ENCODE measurements at places on chromosomes 11 and 22. TPM values are rescaled to one million over a fixed set of nuclear protein-coding genes. Genes with fewer than 3 reads are reported as not detected.

MRGPRX3 gene
- total RNA-seq, result not detected

ARSA gene
- total RNA-seq, result 40.0 TPM

NEFH gene
- 1.3 TPM for total RNA-seq

- ATAC-seq, result no peak
Observed at GRCh38 chr11:79054636-79055035, 386.2 kb downstream of the TENM4 start.

DNA sequence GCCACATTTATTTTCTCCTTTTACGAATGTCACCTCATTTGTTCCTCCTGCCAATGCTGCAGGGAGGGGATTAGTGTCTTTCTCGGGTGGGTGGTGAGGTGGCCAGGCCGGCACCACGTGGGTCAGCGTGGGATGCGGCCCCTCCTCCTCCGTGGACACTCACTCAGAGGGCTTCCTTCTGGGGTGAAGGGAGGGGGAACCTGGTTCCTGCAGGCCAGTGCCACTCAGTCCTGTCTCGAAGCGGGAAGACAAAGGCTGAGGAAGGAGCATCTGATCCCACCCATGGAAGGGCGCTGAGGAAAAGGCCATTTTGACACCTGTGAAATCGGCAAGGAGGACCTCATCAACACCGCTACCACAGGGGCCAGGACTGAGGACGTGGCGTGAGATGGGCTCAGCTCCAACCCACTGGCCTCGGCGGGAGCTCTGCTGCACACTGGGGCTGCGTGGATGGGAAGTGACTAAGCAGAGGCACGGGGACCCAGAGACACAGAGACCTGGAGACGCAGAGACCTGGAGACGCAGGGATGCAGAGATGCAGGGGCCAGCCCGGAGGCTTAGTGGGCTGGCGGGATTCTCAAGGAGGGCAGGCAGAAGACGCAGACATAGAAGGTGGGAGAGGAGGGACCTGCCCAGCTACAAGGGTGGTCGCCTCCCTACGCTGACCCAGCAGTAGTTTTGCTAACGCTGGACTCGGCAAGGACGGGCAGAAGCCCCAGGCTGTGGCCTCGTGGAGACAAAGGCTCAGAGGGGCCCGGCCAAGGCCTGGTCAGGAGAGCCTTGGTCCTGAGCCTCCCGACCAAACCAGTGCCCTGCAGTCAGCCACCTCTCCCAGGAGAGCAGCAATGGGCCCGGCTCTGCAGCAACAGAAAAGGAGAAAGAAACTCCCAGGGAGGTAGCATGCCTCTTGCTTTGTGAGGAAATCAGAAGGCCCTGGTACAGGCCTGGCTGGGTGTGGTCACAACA lies 1071.2 kb downstream of the BRD1 start:
- no peak for ATAC-seq

DNA sequence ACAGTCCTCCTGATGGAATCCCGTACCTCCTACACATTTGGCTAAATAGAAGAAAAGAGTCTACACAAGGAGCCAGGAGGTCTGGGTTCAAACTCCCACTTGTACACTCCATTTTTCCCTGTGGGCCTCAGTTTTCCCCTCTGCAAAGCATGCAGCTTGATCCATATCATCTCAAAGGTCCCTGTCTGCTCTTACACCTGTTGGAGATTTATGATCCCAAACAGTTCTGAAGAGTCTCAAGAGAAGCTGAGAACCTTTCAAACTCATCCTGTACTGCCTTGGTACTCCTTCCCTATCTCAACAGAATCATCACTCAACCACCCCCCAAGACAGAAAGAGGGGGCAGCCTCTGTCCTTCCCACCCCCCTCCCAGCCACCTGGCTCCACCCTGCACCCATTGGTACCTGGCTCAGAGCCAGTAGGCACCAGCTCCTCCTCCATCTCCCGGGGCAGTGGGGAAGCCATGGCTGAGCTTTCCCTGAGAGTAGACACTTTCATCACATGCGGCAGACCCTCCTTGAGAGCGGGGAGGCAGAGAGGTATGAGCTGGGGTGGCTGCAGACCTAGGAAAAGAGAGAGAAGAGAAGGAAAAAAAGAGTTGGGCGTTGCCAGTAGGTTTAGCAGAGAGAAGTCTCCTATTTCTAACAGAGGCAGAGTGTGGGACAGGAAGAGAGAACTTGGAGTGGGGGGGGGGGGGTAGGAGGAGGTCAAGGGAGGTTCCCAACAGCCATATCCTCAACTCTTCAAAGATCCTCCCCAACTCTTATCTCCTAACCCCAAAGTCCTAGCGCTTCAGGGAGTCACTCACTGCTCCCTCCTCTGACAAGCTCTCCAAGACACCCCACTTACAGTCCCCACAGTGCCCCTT lies 3.1 kb downstream of the TNKS1BP1 start:
- no peak for ATAC-seq

- no peak for ATAC-seq
Observed at GRCh38 chr22:36027579-36027934, 1.1 kb downstream of the RBFOX2 start.

Measured in gastroesophageal sphincter (tissue), 4 donors.